ENCODE measurements at places on chromosomes 1 and 21. TPM values are rescaled to one million over a fixed set of nuclear protein-coding genes. Genes with fewer than 3 reads are reported as not detected.

Gene PAPPA2
- 0.40 TPM for total RNA-seq

Gene ADCY10
- total RNA-seq = not detected

Gene LRP8
- total RNA-seq = 59.7 TPM

Gene ZBTB8A
- 10.4 TPM for total RNA-seq

Gene OLIG2
- total RNA-seq = not detected

Gene TLCD4
- 0.04 TPM for total RNA-seq

Gene OVAAL
- total RNA-seq = not detected

Gene CDCA8
- 22.2 TPM for total RNA-seq

Gene CLDN17
- not detected for total RNA-seq

Measured in pulmonary artery endothelial cell (primary cell).